ENCODE measurements at places on chromosomes 2 and 18.

DNA sequence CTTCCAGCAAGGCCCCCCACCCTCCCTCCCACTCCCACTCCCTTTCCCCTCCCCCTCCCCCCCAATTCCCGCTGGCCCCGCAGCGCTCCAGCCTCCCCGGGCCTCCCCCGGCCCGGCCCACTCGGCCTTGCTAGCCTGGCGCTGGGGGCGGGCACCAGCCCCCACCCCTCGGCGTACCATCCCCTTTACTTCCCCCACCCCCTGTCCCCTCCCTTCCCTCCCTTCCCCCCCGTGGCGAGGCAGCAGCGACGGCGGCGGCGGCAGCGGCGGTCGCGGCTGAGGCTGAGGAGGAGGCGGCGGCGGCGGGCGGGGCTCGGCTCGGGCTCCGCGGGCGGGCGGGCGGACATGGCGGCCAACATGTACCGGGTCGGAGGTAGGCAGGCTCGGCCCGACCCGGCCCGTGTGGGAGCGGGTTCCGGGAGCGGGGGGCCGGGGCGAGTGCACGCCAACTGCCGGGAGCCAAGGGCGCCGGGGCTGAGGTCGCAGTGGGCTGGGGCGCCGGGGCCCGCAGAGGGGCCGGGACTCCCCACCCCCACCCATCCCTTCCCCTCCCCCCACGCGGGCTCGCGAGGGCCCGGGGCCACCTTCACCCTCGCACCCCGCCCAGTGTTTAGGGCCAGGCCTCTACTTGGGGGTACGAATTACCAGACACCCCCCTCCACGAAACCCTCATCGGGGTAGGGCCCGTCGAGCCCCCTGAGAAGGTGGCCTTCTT lies at the start of gene MTA3:
Gene MTA3 (plus strand): TSS at position 232 of the 715 bp plus-strand sequence. CDS start 114 bp downstream, at position 346.
- DNase-seq = peak; percentile 67

GRCh38 chr18:63185984-63186383 lies 133.6 kb downstream of the BCL2 start:
- DNase-seq = no peak

DNA sequence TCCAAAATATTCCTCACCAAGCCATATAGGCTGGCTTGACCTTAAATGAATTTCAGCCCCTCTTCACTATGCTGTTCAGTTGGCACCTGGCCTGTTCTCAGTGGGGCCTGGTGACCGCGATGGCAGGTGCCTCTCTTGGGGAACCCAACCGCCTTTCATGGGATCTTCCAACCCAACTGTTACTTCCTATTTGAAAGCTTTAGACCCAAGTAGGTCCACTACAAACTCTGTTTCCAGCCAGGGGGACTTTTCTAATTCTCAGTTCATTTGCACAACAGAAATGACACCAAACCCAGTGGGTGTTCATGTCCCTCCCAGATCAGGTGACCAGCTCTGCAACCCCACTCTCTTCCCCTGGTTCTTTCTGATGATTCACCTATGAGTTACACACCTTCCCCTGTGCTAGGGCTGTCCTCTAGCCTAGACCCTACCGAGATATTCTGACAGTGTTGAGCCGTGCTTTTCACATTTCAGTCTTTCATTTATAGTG lies 35.6 kb upstream of the NDUFV2 start:
- no peak for DNase-seq

DNA sequence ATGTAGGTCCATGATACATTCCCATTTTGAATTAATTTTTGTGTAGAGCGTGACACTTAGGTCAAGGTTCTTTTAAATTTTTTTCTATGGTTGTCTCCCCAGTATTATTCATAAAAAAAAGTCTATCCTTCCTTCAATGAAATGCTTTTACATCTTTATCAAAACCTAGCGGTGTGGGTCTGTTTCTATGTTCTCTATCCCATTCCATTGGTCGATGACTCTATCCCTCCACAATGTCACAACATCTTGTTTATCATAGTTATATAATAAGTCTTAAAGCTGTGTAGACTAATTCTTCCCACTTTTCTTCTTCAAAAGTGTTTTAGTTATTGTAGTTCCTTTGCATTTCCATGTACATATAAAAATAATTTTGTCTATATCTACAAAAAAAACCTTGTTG lies 47.2 kb upstream of the GPR17 start:
- DNase-seq = no peak

DNA sequence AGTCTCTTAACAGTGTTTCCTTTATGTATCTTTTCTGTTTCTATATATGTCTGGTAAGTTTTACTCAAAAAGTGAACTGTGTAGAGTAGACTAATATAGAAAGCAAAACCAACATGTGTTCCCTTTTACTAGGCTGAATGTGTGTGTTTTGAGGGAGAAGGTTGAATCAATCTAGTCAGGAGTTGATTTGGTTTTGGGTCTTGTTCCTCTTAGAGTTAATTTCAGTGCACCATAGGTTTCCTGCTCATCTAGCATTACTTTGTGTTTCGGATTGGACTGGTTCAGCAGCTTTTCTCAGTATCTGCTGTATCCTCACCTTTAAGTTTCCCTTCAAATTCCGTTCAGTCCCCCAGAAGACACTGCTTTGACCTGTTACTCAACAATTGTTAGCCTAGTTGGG lies 52.0 kb upstream of the TRIM43 start:
- DNase-seq = no peak

GRCh38 chr2:16375351-16375750 lies 290.3 kb downstream of the CYRIA start:
- no peak for DNase-seq

Data from immature natural killer cell (primary cell).